Activated CD4-positive, CD25-positive, alpha-beta regulatory T cell (primary cell): ENCODE measurements at places on chromosomes 5 and 9.

DNA sequence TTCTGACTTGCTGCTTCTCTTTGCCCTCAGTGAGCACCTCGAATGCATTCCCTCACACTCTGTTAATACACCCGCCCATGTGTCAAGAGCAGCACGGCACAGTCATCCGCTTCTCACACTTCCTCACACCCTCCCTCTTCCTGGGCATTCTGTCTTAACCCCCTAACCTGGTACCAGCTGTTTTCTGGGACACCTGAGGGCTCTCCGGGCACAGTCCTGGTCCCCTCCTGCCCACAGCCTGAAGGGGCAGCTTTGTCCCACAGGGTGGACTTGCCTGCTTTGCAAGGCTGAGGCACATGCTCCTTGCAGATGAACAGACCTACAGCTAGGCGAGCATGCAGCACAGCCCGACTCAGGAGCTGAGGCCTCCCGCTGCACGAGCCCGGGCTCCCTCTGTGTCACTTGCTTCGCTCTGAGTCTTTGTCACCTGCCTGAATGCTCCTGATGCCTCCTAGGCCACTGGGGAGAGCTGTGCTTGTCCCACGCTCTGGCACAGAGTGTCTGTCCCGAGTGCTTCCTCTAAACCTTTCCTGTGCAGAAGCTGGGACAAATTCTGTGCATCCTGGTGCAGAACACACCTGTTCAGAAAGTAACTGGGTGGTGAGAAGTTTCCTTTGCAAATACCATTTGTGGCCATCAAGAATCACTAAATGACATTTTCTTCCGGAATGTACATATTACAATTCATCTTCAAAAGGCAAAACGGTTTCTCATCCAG, 47.8 kb downstream of the AHRR start:
- no peak for DNase-seq

DNA sequence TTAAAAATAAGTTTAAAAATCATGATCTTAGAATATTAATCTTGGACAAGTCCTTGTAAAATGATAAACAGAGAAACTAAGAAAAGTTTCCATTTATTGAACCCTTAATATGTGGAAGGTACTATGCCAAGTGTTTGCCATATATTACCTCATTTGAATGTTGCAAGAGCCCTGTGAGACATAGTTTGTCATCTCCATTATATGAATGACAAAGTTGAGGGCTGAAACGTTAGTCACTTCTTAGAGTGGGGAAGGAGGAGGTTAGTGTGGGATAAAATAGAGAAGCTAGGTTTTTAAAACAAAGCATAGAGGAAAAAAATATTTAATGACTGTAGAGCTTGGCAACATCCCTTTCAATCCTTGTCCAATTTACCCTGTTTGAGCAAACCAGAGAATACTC, 2.0 kb downstream of the TNC start:
- DNase-seq: no peak

DNA sequence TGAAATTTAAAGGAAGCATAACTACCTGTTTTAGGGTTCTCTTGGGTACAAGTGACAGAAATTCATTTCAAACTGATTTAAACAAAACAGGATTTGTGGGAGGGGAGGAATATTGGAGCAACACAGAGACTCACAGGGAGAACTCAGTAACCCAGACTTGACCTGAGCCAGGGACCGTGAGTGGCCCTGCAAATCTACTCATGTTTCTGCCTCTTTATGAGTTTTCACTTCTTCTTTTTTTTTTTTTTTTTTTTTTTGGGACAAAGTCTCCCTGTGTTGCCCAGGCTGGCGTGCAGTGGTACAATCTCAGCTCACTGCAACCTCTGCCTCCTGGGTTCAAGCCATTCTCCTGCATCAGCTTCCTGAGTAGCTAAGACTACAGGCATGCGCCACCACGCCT, 405.6 kb upstream of the ZNF608 start:
- no peak for DNase-seq

DNA sequence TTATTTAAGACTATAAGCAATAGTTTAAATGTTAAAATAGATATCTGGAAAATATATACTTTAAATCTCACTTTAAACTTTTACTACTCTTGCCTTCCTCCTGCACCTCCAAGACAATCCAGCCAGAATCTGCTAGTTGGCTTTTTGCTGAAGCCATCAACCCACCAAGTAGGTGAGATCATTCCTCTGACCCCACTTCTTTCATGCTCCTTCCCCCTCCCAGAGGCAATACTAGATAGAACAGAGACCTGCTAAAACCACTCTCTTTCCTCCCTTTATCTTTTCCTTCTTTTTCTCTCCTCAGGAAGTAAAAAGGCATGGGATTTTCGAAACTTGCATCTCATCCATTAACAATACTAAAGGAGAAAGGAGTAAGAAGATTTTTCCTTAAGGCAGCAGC, 30.1 kb upstream of the CAMK4 start:
- no peak for DNase-seq

DNA sequence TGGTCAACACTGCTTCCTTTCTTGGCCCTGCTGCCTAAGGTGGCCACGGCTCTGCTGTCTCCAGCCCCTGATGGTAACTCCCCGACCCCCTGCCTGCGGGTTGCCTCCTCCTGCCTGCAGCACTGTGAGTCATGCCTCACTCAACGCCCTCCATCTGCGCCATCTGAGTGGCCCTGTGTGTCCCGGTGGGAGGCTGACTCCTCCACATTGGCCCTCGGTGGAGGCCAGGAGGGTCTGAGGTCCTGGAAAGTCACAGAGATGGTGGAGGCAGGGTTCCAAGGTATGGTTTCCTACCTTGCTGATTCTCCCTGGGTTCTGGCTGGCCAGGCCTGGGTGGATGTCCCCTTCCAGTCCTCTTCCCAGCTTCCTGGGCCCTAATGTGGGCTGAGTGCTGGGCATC, 64.5 kb upstream of the ADAMTS2 start:
- no peak for DNase-seq

DNA sequence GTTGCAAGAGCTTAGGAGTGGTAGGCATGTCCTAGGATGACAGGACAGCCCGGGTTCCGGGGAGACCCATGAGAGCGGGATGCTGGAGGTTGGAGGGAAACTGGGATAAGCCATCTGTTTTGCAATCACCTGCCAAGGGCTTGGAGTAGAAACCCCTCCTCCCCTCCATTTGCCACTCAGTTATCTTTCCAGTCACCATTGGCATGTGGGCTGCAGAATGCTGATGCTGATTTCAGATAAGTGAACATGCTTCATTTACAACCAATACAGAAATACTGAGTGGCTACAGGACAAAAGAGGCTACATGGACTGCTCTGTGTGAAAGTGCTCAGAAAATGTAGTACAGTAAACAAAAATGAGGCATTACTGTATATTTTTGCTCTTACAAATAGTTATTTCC, 93.4 kb upstream of the KIF2A start:
- no peak for DNase-seq
